Stimulated activated CD4-positive, alpha-beta T cell treated with anti-CD3 and anti-CD28 coated beads, Interleukin-2, amount 100 ng/mL, for 24 hours (primary cell): ENCODE measurements at places on chromosomes 3 and 15.

DNA sequence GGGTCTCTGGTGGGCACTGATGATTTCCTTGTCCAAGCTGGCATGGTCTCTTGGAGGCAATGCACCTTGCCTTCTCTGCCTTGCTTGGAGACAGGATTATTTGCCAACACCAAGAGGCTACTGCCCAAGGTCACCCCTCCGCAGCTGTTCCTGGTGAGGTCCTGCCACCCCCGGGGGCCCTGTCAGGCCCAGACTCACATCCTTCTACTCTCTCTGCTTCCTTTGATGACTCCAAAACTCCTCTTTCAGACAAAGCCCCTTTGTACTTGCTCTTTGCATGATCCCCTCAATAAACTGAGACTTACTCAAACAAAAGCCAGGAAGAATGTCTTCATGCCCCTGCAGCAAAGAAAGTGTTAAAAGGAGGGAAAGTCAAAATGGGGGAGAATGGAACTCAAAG is 137.7 kb downstream of the MEX3B start:
- DNase-seq = no peak

DNA sequence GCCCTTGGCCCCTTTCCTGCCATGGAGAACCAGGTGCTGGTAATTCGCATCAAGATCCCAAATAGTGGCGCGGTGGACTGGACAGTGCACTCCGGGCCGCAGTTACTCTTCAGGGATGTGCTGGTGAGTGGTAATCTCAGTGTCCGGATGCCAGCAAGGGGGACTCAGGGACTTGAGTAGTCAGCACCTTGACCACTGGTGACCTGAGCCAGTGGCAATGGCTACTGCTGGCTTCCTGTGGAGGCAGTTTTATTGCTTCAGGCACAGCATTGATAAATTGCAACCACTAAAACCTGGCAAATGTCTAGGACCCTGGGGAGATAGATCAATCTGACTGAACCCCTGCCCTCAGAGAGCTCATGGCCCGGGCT is 830 bp downstream of the MAP2K5 start:
- no peak for DNase-seq

DNA sequence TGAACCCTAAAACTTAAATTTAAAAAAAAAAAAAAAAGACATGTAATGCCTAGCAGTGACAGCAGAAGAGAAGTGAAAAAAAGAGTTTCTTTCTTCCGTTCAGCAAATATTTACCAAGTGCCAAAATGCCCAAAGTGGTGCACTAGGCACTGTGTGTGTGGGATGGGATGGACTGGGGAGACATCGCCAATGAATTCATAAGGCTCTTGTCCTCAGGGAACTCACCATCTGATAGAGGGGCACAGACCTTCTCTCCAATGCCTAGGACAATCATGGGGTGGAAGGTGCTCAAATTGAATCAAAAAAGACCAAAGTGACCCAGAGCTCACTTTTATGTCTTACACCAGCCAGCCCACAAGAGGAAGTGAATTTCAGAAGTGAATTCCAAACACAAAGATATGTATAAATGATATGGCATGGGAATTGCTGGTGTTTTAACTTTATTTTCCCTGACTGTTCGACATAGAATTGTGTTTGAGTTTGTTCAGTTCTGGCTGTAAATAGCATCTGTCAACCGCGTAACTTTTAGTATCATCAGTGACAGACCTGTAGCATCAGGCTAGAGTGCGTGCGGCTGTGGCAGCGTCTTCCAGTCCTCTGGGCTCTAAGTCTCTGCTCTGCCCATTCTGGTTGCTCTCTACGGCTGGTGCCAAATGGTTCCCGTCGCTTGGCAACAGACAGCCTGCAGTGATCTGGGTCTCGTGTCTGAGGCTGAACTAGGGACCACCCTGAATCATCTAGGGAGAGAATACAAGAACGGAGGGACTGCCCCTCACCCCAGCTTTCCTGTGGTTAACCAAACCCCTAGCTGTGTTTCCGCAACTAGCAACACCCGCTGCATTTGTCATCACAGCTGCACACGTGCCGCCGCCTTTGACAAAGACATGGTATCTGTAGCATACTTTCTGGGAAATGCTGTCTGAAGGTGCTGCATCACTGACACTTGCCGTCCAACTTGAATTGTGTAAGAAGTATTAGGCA is 154.0 kb upstream of the THBS1 start:
- DNase-seq = peak; percentile 69

GRCh38 chr3:134052370-134052769 is 22.6 kb upstream of the SLCO2A1 start:
- DNase-seq = no peak

GRCh38 chr15:42846647-42847046 is 73.9 kb downstream of the TTBK2 start:
- no peak for DNase-seq

DNA sequence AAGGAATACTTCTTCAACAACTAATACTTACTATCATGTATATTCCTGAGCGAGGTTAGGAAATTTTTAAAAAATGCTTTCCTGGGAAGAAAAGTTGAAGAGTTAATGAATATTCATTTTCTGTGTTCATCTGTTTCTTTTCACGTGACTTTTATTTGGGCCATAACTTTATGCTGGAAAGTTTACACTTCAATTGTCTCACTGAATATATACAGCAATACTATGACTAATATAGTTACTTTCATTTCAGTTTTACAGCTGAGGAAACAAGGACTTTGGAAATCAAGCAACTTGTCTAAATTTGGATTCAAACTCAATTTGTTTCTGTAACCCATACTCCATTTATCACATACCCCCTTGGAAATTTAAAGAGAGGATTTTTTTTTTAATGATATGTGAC is 894.2 kb downstream of the ROBO1 start:
- no peak for DNase-seq

DNA sequence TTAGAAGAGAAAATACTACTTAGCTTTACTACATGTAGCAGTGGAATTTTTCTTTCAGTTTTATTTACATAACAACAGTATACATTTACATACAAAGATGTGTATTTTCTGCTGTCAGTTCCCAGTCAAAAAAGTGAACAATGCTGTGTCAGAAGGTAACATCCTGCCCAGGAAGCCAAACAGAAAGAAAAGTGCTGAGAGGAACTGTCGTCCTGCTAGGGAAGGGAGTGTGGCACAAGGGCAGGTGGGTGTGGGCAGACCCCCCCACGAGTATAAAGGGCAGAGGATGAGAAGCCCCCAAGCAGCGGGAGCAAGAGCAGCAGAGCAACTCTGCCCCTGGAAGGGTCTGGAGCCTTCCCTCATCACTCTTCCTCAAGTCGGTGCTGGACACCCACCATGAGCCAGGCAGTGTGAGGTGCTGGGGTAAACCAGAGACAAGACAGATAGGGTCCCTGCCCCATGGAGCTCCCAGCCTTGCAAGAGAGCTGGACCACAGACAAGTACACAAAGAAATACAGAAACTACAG is 39.7 kb downstream of the TBC1D2B start:
- DNase-seq = no peak

- peak; percentile 88 for DNase-seq
Observed at GRCh38 chr15:88894348-88894818, 961 bp downstream of the HAPLN3 start.

- no peak for DNase-seq
Observed at GRCh38 chr3:161388855-161389254, 17.5 kb upstream of the SPTSSB start.

DNA sequence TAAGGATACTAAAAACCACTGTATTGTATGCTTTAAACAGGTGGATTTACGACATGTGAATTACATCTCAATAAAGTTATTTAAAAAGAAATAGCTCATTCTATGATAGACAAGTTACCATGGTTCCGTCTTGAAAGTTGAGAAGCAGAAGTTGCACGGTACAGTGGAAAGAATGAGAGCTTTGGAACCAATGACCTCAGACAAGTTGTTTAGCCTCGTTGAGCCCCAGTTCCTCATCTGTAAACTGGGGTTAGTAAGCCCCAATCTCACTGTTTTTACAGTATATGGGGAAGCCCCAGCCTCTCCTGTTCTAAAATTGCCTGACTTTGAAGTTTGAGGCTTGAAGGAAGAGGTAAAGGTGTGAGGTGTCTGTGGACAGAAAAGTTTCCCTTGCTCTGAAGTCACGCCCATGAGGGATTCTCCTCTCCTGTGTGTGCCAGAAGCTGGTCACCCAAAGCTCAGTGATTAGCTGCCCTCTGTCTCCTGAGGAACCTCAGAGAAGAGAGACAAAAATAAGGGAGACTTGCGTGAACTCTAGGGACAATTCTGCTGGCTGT is 10.0 kb downstream of the CRYGS start:
- peak; percentile 48 for DNase-seq

DNA sequence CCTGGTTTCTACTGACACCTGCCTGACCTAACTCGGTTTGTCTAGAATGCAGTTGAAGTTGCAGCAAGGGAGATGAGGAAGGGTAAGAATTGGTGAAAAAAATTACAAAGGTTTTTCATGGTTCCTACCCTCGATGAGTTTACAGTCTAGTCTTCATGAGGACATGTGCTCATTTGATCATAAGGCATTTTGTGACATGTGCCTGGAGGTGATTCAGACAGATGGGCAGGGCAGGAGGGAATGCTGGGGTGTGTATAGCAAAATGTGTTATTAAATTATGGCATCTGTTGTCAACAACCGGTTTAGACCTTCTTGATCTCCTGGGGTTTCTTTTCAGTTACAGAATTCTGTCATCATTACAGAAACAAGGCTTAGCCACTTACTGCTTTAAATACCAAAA is 101.2 kb downstream of the CACNA1D start:
- DNase-seq = no peak

GRCh38 chr3:117666325-117666724 is 956.7 kb downstream of the TUSC7 start:
- no peak for DNase-seq

- no peak for DNase-seq
Observed at GRCh38 chr3:127016043-127016343, 33.1 kb downstream of the PLXNA1 start.

- peak; percentile 38 for DNase-seq
Observed at GRCh38 chr3:141795276-141795675, 32.1 kb downstream of the GRK7 start.

DNA sequence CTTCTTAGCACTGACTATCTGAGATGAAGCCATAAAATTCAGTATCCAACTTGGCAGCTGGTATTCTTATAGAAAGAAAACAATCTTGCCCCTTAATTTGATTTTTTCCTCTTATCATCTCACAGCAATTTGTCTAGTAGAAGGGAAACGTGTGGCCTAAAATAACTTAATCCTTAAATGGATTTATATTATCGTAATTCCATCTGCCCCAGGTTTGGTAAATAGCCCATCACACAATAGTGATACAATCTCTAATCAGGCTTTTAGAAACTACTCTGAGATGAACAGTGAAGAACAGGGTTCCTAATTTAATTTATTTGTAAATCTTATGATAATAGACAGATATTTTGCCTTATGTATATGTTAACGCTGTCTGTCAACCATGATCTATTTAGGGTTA is 24.8 kb downstream of the PEX5L start:
- no peak for DNase-seq

GRCh38 chr3:43857361-43858293 is 166.9 kb downstream of the ABHD5 start:
- DNase-seq = no peak

GRCh38 chr3:191919491-191920026 is 458.6 kb downstream of the PYDC2 start:
- no peak for DNase-seq

DNA sequence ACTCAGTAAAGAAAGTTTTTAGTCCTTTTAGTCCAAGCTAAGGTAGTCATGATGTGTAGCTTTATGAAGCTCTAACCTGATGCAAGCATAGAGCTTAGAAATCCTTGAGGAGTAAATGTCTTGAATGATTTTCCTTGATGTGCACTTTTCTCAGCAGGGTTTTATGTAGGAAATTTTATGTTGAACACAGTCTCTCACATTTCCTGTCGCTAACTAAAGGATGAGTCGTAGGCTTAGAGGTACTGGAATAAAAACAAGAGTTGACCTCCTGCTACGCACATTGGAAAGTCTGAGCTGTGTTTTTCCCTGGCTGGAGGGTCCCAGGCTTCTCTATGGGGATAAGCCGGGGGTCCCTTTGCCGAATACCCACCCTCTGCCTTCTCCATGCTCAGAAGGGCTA is 34.7 kb upstream of the ZPLD1 start:
- DNase-seq = no peak

- DNase-seq = no peak
Observed at GRCh38 chr3:171306631-171307030, 153.6 kb downstream of the TNIK start.

DNA sequence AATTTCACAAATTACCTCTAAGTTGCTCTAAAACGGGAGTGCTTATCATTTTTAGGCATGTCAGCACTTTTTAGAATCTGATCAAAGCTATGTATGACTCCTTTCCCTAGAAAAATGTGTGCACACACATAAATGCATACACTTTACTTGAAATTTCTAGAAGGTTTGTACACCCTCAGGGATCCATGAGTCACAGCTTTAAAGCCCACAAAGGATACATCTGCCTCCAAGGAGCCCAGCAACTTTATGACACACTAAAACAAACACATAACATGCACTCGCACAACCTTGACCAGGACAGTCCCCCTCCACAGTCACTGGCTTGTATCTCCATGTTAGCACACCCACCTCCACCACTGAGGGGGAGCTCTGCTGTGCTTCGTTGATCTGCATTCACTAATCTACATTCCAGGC is 722.0 kb upstream of the CFAP20DC start:
- no peak for DNase-seq

GRCh38 chr3:7710284-7710683 is 791.3 kb upstream of the LMCD1 start:
- DNase-seq = no peak

- no peak for DNase-seq
Observed at GRCh38 chr3:66138336-66139313, 82.2 kb upstream of the SLC25A26 start.

- DNase-seq = no peak
Observed at GRCh38 chr3:36864180-36865053, 80.4 kb downstream of the TRANK1 start.

GRCh38 chr3:149765762-149766334 is 13.6 kb upstream of the COMMD2 start:
- DNase-seq = no peak

GRCh38 chr3:1910322-1910721 is 188.3 kb upstream of the CNTN4 start:
- no peak for DNase-seq

- no peak for DNase-seq
Observed at GRCh38 chr3:131540821-131541220, 38.0 kb upstream of the MRPL3 start.

- no peak for DNase-seq
Observed at GRCh38 chr3:38551026-38551832, 55.1 kb downstream of the EXOG start.

DNA sequence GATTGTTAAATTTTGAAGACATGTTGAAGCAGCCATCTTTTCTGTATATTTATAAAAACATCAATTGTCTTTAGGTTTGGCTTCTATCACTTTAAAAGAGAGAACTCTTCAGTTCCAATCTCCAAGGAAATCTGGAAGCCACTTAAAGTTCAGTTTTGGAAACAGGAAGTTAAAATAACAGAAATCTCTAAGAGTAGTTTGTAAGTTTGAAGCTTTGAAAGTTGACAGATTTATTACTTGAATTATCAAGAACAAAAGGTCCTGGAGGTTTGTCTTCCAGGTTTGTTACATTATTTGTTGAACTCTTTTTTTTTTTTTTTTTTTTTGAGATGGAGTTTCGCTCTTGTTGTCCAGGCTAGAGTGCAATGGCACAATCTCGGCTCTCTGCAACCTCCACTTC is 30.0 kb downstream of the RNF111 start:
- no peak for DNase-seq
